ENCODE measurements at places on chromosomes 1 and 21.

GRCh38 chr1:100249155-100249536, 488 bp downstream of the DBT start:
- DNase-seq = peak; percentile 12

DNA sequence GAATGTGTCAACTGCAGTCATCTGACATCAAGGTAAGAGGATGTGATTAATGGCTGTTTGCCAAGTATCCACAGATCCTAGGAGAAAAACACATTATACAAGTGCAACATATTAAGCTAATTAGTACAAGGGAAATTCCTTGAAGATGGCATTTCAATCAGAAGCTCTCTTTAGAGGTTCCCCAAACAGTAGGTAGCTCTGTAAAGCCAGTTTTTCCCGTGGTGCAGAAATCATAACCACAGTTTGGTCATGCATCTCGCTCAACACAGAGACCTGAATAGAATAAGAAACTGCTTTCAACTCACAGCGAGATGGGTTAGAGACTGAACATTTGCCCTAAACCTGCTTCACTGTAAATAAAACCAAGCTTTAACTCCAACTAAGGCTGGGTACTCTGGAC, 230.5 kb upstream of the CAMK1G start:
- no peak for DNase-seq

DNA sequence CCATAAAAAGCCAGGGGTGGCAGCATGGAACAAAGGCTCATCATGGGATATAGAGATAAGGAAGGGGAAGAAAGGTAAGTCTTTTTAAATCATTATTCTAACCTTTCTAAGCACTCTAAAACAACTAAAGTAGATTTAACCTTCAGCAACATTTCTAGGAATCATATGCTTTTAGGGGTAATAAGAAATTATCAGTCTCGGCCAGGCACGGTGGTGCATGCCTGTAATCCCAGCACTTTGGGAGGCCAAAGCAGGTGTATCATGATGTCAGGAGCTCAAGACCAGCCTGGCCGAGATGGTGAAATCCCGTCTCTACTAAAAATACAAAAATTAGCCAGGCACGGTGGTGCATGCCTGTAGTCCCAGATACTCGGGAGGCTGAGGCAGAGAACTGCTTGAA, 20.3 kb upstream of the PHTF1 start:
- DNase-seq = no peak

- DNase-seq = no peak
Observed at GRCh38 chr1:71014178-71014579, 33.4 kb downstream of the PTGER3 start.

DNA sequence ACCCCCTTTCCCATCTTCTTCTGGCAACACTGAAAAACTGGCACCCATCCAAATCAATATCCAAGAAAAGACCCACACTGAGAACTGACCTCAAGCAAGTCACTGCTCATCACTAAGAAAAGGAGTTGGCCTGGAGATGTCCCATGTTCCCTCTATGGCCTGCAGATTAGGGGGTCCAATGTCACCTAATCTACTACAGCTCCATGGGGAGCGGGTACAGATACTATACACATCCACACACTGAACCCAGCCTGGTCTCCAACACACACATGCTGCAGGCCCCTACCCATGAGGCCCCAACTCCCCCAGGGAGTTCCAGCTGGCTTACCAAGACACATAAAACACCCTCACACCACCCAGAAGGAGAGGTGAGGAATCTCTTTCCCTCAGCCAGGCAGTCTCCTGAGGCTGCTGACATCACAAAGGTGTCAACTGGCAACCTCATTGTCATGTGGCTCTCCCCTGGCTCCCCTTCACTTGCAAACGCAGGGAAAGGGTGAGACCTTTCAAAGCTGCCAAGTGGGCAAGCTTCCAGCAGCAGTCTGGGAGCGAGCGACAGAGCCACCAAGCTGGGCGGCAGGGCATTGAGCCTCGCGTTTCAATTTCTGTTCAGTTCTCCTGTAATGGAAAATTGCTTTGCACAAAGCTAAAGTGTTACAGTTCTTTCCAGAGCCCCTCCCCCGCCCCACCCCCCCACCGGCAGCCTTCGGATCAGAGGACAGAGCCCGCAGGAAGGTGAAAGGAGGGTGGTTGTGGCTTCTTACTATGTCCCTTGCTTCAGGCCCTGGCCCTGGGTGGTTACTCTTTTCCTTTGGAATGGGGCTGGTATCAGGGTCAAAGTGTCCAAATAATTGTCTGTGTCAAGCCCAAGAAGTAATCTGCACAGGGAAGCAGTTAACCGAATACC, at the start of gene LRRC52:
Gene LRRC52 (plus strand): TSS at position 469 of the 907 bp plus-strand sequence. CDS start 297 bp downstream, at position 766.
- DNase-seq = peak; percentile 64

DNA sequence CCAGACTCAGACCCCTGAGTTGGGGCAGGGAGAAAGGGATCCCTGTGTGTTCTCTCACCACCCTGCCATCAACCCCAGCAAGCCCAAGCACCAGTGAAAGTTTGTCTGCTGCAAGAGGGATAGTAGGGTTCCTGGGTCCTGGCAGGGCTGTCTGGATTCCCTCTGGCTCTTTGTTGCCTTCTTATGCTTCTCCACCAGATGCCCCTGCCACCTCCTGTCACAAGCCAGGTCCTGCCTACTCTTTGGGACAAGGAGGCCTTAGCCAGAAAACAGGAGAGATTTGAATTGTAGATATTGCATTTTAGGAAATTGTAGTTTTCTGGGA, 21.7 kb downstream of the UBE2T start:
- no peak for DNase-seq

DNA sequence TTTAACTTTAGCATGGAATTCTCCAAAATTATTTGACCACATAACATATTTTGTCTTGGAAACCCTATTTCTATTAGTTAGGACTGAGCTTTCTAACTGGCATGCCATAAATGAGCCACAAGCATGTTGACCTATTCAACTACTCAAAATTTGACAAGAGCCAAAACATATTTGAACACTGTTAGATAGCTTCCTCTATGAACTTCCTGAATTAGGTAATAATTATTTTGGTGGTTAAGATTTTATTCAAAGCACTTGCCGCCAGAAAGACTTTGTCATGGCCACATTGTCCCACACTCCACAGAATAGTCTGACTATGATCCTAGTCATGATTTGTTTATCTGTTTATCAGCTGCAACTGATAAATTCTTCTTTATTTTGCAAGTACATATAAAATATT, 23.1 kb upstream of the CTPS1 start:
- DNase-seq = no peak

DNA sequence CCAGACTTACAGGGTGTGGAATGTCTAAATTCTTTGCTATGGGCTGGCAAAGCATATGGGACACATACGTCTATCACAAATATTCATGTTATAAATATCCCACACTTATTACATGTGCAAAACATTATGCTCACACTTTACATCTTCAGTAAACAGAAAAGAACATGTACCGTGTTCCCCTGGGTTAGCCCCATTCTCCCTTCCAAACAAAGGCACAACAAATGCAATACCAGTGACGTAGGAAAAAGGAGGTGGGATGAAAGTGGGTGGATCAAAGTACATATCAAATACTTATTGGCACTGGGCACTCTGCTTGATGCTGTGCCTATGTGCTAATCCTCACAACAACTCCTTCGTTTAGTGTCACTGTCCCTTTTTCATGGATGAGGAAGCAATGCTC, 170.8 kb downstream of the ZSCAN20 start:
- DNase-seq = no peak

- no peak for DNase-seq
Observed at GRCh38 chr1:115655306-115655663, 13.5 kb downstream of the VANGL1 start.

DNA sequence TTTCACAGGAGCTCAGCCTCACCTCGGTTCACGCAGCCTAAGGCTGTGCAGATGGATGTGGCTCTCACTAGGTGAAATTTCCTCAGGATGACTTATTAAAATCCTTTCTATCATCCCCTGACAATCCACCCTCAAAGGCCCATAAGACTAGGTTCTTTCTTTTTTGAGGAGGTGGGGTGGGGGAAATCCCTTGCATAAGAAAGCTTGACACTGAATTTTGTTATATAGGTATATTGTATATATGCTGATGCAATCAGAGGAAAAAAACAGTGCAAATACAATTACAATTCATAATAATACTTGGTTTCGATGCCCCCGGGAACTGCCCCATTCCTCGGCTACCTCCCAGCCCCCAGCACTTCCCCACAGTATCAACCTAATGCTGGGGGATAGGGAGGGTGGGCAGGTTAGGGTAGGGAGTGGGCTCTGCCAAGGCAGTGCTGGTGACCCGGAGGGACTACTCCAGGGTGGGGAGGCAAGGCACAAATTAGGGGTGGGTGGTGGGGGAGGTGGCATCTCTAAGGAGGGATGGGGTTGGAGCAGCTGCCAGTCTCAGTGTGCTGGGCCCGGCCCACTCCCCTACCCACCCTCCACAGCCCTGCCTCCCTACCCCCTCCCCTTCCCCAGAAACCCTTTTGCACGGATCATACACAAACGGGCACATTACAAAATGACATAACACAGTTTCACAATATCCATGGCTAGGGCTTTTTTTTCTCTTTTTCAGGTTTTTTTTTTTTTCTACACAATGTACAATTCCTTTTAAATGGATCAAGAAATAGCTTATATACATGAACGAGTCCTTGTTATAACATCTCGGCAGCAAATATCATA, 30.9 kb downstream of the SLC27A3 start:
- no peak for DNase-seq

- no peak for DNase-seq
Observed at GRCh38 chr1:92274939-92275338, 23.8 kb downstream of the GLMN start.

- DNase-seq = no peak
Observed at GRCh38 chr1:113768916-113769600, 9.8 kb upstream of the PHTF1 start.

- no peak for DNase-seq
Observed at GRCh38 chr1:203227371-203228083, 1.9 kb downstream of the CHIT1 start.

DNA sequence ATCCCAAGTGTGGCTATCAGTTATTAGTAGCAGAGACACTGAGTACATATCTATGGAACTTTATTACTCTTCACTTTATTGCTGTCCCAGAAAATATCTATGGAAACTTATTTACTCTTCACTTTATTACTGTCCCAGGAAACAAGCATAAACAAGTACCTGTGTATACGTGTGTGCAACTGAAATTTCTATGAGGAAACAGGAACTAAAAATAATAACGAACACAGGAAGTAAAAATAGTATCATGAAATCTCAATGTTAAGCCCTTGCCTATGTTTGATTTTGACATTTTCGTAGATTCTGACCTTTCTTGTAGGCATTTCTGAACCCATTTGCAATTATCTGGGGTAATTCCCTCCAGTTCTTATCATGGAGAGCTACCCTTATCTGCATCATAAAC, 64.9 kb upstream of the KRTAP19-8 start:
- DNase-seq = no peak

- DNase-seq = no peak
Observed at GRCh38 chr1:37802439-37802838, 5.2 kb upstream of the C1orf122 start.

- peak; percentile 11 for DNase-seq
Observed at GRCh38 chr1:64006276-64007051, 197.0 kb upstream of the UBE2U start.

DNA sequence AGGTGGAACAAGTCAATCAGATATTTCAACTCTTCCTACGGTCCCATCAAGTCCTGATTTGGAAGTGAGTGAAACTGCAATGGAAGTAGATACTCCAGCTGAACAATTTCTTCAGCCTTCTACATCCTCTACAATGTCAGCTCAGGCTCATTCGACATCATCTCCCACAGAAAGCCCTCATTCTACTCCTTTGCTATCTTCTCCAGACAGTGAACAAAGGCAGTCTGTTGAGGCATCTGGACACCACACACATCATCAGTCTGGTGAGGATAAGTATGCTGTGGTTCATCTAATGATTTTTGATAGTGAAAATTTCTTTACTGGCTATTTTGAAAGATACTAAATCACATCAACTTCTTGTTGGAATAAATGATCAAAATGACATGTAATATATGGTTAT, 67.7 kb upstream of the MPC2 start:
- peak; percentile 84 for DNase-seq

- no peak for DNase-seq
Observed at GRCh38 chr1:2534687-2535441, 4.8 kb upstream of the HES5 start.

DNA sequence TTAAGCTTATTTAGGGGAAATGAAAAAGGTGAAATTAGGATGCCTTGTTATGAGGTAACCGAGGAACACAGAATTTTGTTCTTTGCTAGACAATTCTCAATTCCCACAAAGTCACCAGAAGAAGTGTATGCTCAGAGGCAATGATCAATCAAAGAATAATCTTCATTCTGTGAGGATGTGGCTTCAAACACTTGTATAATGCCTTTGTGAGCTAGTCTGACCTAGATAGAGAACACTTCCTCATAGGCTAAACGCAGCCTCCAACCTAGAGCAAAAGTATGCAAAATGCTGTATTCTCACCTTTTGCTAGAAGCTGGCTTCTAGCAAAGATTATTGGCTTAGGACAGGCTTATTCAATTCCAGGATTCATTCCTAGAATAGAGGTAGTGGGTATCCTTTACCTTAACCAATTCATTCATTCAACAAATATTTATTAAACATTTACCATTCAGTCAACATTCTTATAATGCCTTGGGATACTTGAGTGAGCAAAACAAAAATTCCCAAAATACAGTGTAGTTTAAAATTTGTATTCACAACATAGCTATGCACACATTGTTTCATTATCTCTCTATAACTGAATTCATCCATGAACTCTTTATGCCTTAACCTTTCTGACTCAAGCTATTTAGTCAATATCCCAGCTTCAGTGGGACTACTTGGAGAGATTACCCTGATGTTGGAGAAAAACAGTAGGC, 530.2 kb downstream of the PTPRC start:
- no peak for DNase-seq

- DNase-seq = no peak
Observed at GRCh38 chr1:91026777-91027176, 4.9 kb upstream of the ZNF644 start.

DNA sequence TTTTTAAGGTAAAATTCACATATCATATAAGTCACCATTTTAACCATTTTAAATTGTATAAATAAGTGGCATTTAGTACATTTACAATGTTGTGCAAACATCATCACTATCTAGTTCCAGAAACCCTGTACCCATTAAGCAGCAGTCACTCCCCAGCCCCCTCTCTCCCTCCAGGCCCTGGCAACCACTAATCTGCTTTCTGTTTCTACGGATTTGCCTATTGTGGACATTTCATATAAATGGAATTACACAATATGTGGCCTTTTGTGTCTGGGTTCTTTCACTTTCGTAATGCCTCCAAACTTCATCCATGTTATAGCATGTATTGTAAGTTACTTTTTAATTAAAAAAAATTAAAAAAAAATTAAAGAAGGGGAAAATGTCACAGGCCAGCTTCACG, 58.0 kb upstream of the RAB3GAP2 start:
- DNase-seq = no peak

DNA sequence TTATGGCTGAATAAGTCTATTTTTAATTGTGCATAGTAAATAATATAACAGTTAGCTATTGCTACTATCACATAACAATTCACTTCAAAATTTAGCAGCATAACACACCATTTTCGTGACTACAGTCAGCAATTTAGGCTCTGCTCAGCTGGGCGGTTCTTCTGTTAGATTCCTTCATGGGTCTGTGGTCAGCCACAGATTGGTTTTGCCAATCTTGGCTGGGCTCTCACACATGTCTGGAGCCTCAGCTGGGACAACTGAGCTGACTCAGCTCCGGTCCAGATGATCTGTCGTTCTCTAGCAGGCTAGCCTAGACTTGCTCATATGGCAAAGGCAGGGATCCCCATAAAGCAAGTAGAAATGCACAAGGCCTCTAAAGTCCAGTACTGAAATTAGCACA, 15.1 kb upstream of the CDC42BPA start:
- no peak for DNase-seq

Data from pons (tissue), 1 donor.